ENCODE measurements at places on chromosomes 2 and 18.

GRCh38 chr18:10059610-10060468 is 146.0 kb downstream of the VAPA start:
- peak; percentile 90 for DNase-seq

- DNase-seq = no peak
These were observed 20.5 kb downstream of the FBXO41 start for GRCh38 chr2:73263540-73264331.

DNA sequence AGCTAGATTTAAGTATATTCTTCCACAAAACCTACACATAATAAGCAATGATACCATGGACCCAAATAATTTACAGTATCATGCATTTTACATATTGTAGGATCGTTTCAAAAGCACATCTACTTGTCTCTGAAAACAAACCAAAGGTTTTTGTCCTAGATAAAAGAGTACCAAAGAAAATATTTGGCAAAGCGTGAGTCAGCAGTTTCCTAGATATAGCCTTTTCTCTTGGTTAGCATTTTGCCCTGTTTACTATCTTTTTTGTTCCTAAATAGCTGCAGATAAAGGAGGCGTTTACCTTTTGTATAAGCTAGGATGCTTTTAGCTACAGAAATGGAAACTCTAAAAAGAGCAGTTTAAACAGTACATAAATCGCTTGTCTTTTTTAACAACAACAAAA is 305.8 kb upstream of the GULP1 start:
- no peak for DNase-seq

DNA sequence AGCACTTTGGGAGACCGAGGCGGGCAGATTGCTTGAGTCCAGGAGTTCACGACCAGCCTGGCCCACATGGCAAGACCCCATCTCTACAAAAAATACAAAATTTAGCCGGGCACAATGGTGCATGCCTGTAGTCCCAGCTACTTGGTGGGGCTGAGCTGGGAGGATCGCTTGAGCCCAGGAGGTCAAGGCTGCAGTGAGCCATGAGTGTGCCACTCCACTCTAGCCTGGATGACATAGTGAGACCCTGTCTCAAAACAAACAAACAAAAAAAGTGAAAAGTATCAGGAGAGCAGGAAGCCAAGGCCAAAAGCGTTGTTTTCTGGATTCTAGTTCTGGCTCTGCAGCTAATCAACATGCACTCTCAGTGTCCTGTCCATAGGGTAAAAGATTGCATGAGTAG is 10.7 kb upstream of the CLASP1 start:
- DNase-seq = no peak

DNA sequence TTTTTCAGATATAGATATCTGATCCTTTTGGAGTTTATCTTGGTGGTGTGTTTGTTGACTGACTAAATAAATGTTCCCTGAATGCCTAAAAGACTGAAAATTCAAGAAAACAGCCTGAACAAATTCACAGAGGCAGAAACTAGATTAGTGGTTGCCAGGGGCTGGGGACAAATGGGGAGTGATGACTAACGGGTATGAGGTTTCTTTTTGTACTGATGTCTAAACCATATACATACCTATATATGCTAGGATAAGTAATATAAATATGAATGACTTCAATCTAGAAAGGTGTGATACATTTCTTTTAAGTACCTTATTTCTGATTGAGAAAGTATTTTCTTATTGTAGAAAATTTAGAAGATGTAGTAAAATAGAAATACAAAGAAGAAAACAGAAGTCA is 176.9 kb upstream of the PGAP1 start:
- no peak for DNase-seq

- no peak for DNase-seq
These were observed 163.8 kb downstream of the RHBDD1 start for GRCh38 chr2:226999661-227000060.

- DNase-seq = no peak
These were observed 114.6 kb downstream of the FMNL2 start for GRCh38 chr2:152449578-152449977.

DNA sequence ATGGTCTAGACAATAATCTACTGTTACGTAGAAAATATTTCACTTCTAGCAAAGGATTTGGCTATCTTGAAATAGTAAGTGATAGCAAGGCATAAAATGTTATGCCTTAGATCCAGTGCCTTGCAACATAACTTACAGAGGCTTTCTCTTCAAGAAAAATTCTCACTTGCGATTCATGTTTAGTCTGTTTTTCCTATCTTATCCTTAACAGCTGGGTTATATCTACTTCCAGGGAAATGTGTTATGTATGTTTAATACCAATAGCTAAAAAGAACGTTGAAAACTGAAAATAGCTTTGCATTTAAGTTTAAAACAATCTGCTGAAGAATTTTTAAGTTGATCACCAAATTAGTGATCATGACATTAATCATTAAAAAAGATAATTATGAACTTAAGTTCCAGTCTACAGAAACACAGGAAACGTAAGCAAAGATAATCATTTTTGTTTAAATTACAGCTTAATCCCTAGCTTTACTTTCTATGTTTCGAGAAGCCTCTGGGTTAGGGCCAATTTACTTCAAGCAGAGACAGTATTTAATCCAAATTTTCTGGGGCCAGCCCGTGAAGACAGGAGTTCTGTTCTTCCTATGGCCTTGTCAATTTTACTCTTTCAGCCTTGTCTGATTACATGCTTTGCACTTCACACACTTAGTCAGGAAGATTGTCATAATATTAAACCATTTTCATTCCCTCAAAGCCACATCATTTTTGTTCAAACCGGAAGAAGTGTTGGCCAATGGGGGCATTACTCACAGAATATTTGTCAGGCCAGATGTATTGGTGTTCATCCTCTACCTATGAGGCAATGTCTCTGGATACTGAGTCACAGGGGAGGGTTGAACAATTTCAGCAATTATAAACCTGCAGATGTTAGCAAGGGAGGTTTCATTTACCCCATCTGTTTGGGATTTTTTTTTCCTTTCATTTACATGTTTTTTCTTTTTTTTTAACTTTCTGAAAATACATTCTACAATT is 1132.9 kb upstream of the ZEB2 start:
- peak; percentile 46 for DNase-seq

DNA sequence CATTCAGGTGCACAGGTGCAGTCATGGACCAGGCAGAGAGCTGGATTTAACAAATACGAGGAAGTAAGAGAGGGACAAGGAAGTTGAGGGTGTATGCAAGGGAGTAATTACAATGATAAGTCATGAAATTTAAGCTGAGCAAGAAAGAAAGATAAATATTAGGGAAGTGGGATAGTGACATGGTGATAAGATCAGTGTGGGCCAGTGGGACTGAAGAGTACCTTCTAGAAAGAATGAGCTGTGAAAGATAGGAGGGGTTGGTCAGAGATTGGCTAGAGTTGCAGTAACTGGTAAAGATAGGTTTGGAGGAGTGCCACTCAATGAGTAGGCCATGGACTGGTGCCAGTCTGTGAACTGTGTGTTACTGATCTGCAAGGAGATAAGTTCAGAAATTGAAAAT is 200.8 kb upstream of the SIX3 start:
- peak; percentile 5 for DNase-seq

DNA sequence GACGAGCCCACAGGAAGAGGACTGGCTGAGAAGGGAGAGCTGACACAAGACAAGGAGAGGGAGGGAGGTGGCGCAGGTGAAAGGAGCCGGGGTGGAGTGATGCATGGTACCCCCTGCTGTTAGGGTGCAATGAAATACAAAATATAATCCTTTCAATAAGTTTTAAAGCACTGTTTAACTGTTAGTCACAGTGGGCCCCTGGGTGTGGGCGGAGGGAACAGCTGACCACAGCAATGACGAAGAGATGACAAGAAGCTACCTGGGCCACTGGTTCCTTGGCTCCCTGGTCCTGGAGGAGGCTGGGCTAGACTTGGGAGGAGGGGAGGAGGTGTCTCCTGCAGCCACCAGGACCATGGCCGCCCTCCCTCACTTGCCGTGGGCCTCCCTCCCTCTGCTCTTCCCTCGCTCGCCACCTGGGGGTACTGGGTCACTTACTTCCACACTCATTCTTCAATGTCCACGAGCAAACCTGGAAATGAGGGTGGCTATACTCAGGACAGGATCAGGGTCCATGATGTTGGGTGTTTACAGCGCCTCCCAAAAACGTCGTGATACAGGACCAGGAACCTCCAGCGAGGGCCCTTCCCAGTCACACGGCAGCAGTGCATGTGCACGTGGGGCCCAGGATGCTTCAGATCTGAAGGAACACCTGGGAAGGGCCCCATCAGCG is 196.1 kb downstream of the ANKRD30B start:
- no peak for DNase-seq

- no peak for DNase-seq
These were observed 136.1 kb downstream of the DCDC2C start for GRCh38 chr2:3839476-3839875.

- no peak for DNase-seq
These were observed 95.2 kb upstream of the KLF7 start for GRCh38 chr2:207260947-207261346.

DNA sequence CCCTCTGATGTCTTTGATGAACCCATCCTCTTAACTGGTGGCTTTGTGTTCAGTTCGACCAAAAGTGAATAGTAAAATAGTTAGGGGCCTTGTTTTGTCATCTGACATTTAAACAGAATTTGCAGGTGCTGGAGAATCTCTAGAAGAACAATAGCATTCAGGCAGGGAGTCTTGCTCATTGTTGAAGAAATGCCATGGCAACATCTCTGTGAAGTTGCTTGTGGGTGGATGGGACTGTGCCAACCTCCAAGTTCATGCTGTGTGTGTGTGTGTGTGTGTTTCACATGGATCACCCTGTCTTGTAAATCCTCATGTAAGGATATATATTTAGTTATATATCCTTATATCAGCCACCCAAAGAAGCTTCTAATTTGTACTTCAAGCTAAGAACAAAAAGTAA is 66.7 kb downstream of the SKA1 start:
- no peak for DNase-seq

- DNase-seq = no peak
These were observed 36.2 kb downstream of the POU3F3 start for GRCh38 chr2:104889960-104890684.

DNA sequence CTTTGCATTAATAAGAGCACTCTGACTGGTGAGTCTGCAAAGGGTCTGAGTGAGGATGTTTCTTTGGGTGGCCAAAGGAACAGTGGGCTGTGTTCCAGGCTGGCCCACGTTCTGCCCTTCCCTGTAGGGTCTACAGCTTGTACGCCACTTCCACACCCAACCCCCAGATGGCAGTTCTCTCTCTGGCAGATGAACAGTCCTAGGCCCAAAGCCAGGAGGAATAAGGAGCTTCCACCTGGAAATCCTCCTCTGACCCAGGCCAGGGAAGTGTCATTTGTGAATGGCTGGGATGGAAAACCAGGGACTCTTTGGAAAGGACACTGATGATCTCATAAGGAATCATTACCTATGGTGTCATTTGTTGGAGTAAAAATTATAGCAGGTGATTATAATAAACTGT is 6.6 kb downstream of the OTOF start:
- no peak for DNase-seq

DNA sequence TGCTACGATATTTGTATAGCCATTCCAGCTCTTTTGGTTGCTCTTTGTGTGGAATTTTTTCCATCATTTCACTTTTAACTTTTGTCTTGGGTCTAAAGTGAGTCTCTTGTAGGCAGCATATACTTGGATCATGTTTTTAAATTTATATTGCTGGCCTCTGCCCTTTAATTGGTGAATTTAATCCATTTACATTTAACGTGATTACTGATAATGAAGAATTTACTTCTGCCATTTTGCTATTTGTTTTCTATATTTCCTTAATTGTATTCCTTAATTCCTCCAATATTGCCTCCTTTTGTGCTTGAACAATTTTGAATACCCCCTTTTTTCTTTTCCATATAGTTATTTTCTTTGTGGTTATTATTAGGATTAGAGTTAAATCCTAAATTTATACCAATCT is 21.0 kb upstream of the ADNP2 start:
- DNase-seq = no peak

- DNase-seq = no peak
These were observed 44.3 kb downstream of the FN1 start for GRCh38 chr2:215391531-215391930.
